NCI-H187 treated with DMSO at 0.1 percent for 48 hours (cell line): ENCODE measurements at places on chromosomes 4 and X.

DNA sequence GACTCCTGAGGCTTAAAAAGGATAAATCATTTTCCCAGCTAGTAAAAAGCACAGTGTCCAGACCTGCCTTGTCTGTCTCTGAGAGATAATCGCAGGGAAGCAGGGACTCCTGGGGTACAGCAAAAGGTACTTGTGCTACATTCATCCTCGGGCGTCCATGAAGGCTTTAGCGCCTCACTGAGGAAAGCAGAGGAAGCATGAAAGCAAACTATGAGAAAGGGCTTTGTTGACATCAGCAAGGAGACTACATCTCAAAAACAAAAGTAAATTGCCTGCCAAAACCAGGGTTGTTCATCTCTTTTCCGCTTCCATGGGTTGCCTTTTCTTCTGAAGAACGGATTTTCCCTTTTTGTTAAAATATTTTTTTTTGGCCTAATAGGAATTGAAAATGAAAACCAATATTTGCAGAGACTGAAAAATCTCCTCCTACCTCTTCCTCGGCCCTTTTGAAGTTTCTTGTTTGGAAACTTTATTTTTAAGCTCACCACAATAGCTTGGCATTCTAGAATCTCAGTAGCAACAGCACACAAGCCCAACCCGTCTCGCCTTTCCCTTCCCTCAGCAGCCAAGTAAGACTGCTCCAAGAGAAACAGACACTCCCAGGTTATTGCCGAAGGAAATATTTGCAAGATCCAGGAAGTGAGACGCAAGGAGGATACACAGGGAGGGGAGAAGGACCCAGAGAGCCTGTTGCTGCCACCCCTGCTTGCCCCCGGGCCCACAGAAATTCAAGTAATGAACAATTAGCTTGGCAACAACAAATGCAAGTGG is 148.3 kb upstream of the DGKK start:
- no peak for DNase-seq

GRCh38 chrX:19121898-19122640 is at the start of gene ADGRG2:
Gene ADGRG2 (minus strand): TSS chrX:19122468. CDS start chrX:19068834, 53,634 bp downstream.
- DNase-seq = no peak

- no peak for DNase-seq
Measured at GRCh38 chr4:11341337-11342043, 87.2 kb downstream of the HS3ST1 start.

GRCh38 chr4:106312377-106312776 is 3.6 kb downstream of the TBCK start:
- DNase-seq = no peak
